H1 (cell line): ENCODE measurements at places on chromosomes 1 and 21.
A peak's percentile ranks its signal among the peaks of the same experiment; 100 is the strongest.

GRCh38 chr1:11362547-11363021 is 89.6 kb downstream of the UBIAD1 start:
- no peak for DNase-seq

DNA sequence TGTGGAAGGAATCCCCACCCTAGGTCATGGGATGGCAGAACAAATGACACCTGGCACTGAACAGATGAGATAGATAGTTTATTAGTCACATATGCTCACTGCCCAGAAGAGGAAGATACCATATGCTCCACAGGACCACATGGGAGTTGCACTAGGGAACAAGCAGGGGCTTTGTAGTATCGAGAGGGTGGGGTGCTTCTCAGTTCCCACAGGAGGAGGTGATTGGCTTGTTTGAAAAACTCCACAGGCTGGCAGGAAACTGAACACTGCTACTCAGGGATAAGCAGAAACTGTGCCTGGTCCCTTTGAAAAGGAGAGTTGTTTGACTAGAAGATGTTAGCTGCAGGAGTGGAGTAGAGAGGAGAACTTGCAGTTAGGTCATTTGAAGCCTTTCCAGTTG is 31.9 kb upstream of the RXRG start:
- no peak for DNase-seq

- peak; percentile 77 for DNase-seq
Observed at GRCh38 chr21:37711836-37712568, 204.3 kb downstream of the KCNJ6 start.

DNA sequence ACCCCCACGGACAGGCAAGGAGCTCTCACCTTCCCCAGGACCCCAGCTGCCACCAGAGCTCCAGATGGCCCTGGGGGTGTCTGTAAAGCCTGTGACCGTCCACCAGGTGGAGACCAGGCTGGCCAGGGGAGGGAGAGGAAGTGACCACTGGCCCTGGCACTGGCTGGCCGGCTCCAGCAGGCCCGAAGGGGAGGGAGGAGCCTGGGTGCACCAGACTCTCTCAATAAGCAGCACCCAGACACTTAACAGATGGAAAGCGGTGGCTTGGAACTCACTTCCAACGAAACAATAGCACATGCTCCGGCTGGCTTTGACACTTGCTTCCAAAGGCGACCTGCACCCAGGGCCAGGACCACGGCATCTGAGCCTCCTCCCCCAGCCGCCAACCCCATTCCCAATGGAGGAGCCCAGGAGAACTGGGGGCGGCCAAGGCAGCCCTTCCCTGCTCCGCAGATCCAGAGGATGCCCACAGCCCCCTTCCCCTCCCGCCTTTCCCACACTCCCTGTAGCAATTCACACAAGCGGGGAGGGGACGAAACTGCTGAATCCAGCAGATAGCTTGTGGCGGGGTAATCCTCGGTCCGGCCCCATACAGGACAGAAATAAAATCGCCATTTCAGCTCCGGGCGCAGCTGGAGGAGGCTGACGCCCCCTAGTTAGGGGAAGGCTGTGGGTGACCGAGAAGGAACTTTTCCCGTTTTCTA is 742 bp upstream of the PDE9A start:
- peak; percentile 75 for DNase-seq

- DNase-seq, result no peak
Observed at GRCh38 chr21:20883408-20883800, 114.8 kb upstream of the NCAM2 start.

DNA sequence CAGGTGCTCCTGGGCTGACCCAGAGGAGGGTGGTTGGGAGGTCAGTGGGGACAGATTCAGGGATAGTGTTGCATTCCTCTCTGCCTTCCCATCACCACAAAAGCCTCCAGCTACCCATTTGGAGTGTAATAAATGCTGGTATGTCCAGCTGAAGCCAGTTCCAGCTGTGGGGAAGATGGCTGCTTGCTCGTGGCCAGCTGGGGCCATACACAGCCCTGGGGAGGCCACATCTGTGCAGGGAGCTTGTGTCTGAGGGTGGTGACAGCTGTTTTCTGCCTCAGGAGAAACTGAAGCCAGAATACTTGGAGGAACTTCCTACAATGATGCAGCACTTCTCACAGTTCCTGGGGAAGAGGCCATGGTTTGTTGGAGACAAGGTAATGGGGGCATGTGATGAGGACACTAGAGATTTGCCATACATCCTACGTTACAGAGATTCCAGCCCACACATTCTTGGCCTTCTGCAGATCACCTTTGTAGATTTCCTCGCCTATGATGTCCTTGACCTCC is 2.7 kb downstream of the GSTM4 start:
- DNase-seq, result no peak

DNA sequence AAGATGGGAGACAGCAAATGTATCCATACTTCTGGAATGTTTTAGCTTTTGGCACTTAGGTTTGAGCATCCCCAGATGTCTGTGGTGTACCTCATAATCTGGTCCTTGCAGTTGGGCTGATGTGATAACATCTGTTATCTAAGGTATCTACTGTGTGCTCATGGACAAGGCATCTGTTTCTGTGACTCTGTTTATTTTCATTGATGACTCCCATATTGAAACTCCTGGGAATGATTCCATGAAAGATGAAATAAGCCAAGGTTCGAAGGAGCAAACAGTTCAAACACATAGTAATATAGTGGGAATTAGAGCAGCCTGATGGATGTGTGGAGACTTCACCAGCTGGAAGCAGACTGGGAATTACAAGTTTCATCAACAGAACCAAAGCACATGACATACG is 20.7 kb upstream of the TRIM45 start:
- no peak for DNase-seq

GRCh38 chr1:17004466-17005364 is 7.0 kb downstream of the ATP13A2 start:
- no peak for DNase-seq

DNA sequence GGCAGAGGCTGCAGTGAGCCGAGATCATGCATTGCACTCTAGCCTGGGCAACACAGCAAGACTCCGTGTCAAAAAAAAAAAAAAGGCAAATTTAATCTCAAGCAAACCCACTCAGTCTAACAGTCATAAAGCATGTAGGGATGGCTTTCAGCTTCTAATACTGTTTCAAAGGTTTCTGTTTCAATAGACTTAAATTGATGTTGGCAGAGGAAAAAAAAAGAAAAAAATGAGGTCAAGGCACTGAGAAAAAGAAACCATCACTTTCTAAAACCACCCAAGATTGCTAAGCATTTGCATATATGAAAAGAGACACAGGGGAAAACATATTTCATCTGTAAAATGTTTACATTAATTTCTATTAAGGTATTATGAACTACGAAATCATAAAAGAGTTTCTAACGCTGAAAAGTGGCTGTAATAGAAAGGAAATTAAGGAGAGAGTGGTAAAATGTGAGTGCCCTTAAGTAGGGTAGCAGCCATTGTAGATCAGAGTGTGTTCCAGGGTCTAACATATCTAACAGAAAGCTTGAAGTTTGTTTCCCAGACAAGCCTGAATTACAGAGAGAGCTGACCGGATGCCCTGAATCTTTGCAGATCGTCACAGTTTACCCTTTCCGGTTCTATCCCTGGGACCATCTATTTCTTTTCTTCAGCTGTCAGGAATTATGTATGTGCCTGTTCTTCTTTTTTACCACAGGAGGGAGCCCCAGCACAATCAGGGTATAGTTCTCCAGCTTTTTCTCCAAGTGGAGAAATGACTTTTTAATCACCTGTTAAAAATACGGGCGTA is 70.0 kb downstream of the PLD5 start:
- DNase-seq, result no peak

DNA sequence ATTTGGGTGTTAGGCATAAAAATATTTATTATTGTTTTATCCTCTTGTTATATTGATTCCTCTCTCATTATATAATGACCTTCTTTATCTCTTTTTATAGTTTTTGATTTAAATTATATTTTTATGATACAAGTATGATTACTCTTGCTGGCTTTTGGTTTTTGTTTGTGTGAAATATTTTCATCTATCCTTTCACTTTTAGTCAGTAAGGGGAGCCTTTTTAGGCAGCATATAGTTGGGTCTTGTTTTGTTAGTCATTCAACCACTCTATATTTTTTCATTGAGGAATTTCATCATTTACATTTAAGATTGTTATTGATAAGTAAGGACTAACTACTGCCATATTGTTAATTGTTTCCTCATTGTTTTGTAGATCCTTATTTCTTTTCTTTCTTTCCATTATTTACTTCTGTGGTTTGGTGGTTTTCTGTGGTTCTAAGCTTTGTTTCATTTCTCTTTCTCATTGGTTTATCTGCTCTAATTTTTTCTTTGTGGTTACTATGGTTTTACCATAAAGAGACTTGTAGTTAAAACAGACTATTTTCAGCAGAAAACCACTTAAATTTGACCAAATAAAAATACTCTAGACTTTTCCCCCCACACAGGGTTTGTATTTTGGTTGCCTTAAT is 593.1 kb downstream of the NUF2 start:
- DNase-seq, result no peak

- no peak for DNase-seq
Observed at GRCh38 chr1:11388617-11389016, 90.3 kb upstream of the DISP3 start.

- no peak for DNase-seq
Observed at GRCh38 chr1:234915924-234916675, 212.5 kb downstream of the TOMM20 start.

GRCh38 chr1:56534130-56534651 is 45.2 kb downstream of the PLPP3 start:
- DNase-seq, result no peak

- no peak for DNase-seq
Observed at GRCh38 chr1:206960676-206961386, 9.4 kb downstream of the FCAMR start.

DNA sequence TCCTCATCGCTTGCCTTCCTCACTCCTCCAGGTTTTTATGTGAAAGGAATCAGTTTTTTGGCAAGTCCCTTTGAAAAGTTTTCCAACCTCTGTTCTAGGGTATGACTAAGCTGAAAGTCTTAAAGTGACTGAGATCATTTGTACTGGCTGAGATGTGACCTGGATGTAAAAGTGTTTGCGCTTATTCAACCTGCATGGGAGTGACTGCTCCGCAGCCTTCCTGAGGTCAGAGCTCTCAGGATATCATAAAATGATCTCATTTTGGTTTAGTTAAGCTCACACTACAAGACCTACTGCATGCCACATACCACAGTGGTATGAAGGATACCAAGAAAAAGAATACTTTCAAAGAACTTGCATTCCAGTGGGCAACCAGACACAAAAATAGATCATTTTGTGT is 29.8 kb upstream of the TADA1 start:
- DNase-seq, result no peak

GRCh38 chr1:12028957-12029511 is 9.7 kb downstream of the MIIP start:
- DNase-seq, result no peak

DNA sequence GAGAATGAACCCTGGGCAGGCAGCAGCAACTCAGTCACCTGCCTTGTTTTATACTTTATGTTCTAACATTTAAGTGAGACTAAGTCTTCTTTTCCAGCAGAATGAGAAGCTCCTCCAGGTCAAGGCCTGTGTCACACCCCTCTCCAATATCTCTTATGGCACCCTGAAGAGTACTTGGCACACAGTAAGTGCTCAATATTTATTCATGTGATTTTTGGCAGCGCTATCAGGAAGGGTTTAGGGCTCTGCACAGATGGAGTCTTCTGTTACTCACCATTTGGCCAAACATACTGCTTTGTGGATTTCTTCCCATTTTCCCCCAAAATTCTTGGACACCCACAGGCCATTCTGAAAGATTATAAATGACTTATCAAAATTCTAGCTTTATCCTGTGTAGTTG is 43.8 kb upstream of the MYBPHL start:
- DNase-seq, result no peak

- no peak for DNase-seq
Observed at GRCh38 chr1:206905295-206906164, 8.3 kb downstream of the IL24 start.

- DNase-seq, result no peak
Observed at GRCh38 chr1:98426092-98426491, 235.4 kb upstream of the SNX7 start.
